ENCODE measurements at places on chromosomes 2 and 18.

GRCh38 chr2:149400997-149401396 is 70.6 kb downstream of the LYPD6 start:
- DNase-seq, result no peak

DNA sequence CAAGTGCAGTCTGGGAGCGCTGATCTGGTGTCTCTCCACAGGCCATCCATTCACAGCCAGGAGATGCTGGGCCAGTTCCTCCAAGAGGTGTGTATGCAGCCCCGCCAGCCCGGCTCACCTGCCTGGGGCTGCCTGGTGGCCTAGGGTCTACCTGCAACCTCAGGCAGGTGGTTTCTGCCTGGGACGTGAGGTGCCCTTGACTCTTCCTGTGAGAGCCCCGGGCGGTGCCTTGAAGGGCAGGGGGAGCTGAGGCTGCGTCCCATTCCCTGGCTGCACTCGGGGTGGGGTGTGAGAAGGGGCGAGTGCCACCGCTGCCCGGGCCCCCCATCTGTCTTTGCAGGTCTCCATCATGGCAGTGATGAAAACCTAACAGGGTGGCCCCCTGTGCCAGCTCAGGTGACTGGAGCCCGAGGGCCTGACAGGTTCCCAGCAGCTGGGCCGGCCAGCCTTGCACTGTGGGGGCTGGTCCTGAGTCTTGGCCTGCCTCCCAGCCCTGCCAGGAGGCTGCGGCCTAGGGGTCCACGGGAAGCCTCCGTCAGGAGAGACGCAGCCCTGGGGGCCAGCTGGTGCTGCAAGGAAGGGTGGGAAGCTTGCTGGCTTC is 11.9 kb downstream of the CAPN10 start:
- no peak for DNase-seq

DNA sequence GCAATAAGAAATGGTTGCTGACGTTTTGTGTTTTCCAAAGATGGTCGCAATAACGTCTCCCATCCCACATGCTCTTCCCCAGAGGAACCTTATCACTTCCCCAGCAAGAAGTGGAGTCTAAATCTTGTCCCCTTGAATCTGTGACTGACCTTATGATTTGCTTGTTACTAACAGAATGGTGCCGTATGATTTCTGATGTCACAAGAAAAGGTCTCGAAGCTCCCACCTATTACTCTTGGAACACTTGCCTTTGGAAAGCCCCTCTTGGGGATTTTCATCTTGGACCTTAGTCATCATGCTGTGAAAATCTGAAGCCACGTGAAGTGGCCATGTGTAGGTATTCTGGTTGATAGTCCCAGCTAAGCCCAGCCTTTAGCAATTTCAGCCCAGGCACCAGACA is 86.2 kb upstream of the GLS start:
- DNase-seq, result no peak

- no peak for DNase-seq
Observed at GRCh38 chr2:30204281-30204680, 27.1 kb upstream of the LBH start.

DNA sequence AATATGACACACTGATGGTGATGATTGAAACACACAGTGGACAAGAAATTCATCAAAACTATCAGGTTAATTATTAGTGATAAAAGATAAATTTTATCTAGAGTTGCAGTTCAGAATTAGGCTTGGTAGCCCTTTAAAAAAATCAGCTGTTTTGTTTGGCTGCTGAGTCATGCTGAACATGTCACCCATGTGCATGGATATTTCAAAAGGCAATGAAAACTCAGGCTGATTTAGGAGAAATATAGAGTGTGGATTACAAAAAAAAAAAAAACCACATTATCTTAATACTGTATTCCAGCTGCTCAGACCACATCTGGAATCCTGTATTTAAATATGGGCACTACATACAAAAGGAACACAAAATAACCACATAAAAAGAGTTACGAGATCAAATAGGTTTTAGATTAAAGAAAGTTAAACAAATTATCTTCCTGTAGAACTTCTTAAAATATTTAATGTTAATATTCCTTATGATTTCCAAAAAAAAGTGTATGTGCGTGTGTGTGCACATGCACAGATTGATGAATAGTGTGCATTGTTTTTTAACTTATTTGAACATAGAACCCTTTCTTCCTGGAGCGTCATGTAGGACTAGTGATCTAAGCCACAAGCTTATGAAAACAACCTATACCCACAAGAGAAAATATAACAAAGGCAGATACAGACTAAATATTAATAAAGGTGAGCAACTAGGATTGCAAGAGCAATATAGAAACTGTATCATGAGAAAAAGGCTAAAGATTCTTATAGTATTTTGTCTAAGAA is 186.2 kb downstream of the STK39 start:
- DNase-seq, result no peak
